ENCODE measurements at places on chromosomes 4 and X.

DNA sequence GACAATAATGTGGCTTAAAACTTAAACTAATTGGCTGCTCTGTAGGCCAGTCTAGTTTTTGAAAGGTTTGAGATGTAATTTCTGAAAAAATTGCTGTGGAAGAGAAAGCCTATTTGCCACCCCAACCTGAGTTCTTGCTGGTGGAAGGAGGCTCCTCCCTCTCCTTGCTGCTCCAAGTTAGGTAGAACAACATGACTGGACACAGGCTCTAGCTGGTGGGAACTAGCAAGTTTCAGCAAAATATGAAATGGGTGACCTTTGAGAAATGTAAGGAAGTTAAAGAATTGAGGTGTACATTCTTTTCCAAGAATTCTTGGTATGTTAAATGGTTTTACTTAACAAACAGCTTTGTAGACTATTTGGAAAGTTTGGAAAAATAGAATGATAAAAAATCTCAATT is 8.0 kb downstream of the RPL34 start:
- no peak for DNase-seq

DNA sequence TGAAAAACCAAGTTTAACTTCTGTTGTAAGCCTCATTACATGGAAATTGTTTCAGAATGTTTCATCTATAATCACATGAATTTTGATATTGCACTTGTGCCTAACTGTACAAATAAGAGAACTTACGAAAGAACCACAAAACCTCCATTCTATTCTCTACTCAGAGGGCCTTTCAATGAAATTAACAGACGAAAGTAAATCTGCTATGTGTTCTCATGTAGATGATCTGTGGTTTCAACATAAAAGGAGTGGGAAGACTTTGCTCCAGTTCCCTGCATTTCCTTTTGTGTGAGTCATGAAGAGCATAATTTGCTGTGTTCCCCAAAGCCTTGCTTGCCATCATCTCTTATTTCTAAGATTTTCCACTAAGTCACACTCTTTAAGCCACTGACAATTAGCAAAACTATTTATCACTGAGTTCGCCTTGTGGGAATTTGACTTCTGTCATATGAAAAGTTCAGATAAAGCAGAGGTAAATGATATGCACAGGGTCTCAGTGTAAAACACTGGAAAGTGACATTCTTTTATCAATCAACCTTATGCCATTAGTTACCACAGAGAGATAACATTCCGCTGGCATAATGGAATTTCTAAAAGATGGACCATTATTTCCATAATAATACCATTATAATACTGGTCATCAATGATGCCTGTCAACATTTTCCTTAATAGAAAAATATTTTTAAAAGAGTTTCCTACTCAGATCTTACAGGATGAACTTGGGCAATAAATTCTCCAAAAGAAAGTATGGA is 329.8 kb downstream of the NR3C2 start:
- no peak for DNase-seq

GRCh38 chr4:182255441-182256190 is 12.4 kb downstream of the TENM3 start:
- DNase-seq = no peak

GRCh38 chr4:8255698-8256441 is 13.7 kb upstream of the HTRA3 start:
- no peak for DNase-seq

Data from stimulated activated CD8-positive, alpha-beta memory T cell treated with anti-CD3 and anti-CD28 coated beads, Interleukin-7, amount 100 ng/mL, for 1 hour (primary cell).